ENCODE measurements at places on chromosomes 4 and X. TPM values are rescaled to one million over a fixed set of nuclear protein-coding genes. Genes with fewer than 3 reads are reported as not detected.
A peak's percentile ranks its signal among the peaks of the same experiment; 100 is the strongest.

EPGN gene
- total RNA-seq, result not detected

KCND1 gene
- not detected for total RNA-seq

TACC3 gene
- total RNA-seq, result 35.4 TPM

MAGEA8 gene
- total RNA-seq, result not detected

DCAF4L1 gene
- total RNA-seq, result not detected

TAF7L gene
- not detected for total RNA-seq

TSPAN7 gene
- 21.4 TPM for total RNA-seq

GRID2 gene
- total RNA-seq, result not detected

GLUD2 gene
- total RNA-seq, result 8.0 TPM

KLHL13 gene
- 1.6 TPM for total RNA-seq

GPR50 gene
- total RNA-seq, result not detected

GRCh38 chrX:121558886-121559285 is 511.5 kb downstream of the GLUD2 start:
- DNase-seq, result no peak

DNA sequence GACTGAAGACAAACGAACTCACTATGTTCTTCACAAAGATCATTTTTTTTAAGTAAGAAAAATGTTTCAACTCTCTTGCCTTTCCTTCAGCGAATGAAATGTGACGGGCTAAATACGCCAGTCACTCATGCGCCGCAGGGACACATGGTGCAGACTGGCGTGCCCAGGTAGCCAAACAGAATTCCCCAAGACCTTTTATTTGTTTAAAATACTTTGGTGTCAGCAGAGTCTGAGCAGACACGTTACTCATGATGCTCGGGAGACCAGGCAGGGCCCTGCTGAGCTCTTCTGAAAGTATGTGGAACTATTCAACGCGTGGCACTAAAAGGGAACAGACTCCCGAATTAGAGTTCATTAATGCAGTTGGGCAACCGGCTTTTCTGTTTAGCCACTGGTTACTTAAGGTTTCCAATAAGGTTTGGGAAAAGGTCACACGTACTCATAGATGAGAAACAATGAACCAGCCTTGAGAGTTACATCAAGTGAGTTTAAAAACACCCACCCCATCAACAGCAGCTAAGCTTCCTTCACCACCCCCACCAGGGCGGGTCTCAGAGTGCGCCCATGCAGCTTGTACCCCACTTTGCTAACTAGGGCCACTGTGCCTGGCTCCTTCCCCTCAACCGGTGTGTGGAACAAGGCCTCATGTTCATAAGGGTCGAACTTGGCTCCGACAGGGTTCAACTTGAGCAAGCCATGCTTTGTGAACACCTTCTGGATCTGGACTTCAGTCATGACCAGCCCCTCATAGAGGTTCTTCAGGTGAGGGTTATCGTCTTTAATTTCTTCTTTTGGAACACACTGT is 7.3 kb downstream of the GRPEL1 start:
- DNase-seq, result no peak

GRCh38 chrX:40098264-40099054 is 701 bp upstream of the BCOR start:
- DNase-seq, result no peak

- no peak for DNase-seq
Measured at GRCh38 chr4:8272472-8273428, 3.2 kb downstream of the HTRA3 start.

DNA sequence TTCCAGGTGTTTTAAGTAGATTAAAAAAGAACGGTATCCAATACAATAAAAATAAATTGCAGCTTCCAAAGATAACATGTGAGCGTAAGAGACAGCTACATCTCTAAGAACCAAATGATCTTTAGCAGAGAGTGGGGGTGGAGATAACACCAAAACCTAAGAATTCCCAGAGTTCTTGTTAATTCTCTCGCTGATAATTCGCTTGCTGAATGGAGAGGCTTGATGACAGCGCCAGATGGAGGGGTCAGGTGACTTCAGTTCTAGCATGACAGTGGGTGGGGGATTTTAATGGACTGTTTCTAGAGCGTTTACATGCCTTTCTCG is 2.3 kb downstream of the CLCN4 start:
- no peak for DNase-seq

DNA sequence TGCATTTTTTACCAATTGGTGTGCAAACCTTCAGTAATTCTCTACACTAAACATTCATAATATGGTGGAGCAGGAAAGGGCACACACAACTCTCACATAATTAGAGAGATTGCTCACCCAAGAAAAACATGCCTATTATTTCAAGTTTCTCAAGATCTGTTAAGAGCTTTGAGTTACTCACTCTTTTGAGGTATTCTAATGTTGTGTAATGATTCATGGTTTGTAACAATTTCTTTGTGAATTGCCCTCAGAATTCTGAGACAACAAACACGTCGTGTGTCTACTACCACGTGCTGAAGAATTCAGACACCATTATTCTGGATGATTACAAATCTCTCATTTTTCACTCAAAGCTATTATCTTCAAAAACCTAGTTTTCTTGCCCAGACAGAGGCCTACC is 82.8 kb downstream of the PDGFC start:
- DNase-seq, result no peak

GRCh38 chrX:81708487-81708886 is 506.6 kb downstream of the SH3BGRL start:
- DNase-seq, result no peak

GRCh38 chrX:133185938-133186337 is 32.2 kb downstream of the TFDP3 start:
- DNase-seq, result peak; percentile 24

DNA sequence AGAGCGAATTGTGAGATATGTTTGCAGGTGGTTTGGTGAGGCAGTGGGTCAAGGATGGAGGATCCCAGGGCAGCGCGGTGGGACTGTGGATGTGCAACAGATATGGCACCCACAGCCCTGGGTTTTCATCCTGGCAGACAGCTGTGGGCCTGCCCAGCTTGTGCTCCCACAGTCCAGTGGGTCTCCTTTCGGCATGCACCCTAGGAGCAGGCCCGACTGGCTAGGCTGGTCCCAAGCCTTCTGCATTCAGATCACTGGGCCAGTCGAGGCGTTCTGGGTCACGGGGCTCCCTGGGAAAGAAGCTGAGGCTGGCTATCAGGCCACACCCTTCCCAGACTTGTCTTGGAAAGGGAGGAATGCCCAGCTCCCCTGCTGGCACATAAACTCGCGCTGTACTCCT is 2289.6 kb downstream of the ARAP2 start:
- no peak for DNase-seq

GRCh38 chrX:84258708-84259107 is 70.7 kb upstream of the RPS6KA6 start:
- DNase-seq, result no peak

DNA sequence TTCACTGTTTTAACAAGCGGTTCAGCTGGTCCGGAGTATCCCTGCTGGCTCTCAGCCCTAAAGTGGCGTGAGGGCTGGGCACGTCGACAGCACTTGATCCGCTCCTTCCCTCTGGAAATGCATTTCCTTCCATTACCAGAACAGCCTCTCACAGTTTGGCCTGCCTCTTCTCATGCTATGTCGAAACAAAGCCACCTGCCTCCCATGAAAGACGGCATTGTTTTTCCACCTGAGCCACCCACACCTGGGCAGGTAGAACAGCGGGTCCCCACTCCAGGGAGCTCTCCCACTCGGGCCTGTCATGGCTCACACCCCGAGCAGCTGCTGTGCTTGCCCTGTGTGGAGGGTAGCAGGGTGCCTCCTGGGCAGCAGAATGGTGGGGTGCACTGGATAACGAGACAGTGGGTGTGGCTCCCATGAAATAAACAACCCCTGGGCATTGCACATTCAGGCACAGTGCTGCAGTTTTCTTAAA is 86.2 kb downstream of the FHDC1 start:
- DNase-seq, result no peak

DNA sequence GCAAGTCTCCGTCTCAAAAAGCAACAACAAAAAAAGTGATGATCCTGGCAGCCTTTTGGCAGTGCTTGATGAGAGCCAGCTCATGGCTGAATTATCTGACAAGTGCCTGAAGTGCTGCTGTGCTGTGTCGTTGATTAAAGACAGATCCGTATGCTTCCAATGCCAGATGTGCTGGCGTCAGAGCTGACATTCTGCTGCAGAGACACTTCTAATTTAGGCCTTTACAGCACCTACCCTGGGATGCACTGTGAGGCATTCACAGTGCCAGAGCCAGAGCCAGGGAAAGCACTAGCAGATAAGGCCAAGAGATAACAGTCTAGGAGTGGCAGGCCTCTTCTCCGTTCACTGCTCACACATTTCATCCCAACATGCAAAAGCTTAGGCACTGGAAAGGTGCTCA is 995.5 kb downstream of the RAB28 start:
- no peak for DNase-seq

DNA sequence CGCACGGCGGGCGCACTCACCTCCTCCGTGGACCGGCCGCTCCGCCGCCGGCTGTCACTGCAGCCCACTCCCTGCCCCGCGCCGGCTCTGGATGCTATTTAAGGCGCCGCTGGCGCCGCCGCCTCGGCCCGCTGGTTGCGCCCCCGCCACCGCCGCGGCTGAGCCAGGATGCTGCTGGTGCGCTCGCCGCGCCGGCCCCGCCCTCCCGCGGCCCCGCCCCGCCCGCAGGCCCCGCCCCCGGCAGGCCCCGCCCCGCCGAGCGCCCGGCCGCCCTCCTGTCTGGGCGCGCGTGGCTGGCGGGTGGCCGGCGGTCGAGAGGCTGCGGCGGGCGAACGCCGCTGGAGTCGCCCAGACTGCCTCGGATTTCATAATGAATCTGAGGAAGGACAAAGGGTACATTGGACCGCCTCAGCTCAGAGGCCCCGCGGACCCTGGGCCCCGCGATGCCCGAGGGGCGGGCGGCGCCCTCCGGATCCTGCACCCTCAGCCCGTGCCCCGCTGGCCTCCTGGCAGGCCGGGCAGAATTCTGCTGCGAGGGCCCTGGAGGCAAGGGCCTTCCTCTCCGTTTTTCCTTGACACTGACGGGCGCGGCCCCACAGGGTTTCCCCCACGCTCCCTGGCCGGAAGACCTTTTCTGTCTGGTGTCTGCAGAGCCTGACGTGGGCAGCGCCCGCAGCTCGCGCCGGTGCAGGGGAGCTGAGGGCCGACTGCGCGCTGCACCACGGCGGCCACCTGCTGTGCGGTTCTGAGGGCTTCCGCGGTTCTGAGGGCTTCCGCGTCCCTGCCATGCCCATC is at the start of gene ACSL1:
Gene ACSL1 (minus strand): TSS at position 73 of the 795 bp plus-strand sequence. CDS start 22,454 bp downstream, outside the sequence.
- DNase-seq, result peak; percentile 39

GRCh38 chr4:58940167-58940566 is 1830.0 kb upstream of the IGFBP7 start:
- no peak for DNase-seq

DNA sequence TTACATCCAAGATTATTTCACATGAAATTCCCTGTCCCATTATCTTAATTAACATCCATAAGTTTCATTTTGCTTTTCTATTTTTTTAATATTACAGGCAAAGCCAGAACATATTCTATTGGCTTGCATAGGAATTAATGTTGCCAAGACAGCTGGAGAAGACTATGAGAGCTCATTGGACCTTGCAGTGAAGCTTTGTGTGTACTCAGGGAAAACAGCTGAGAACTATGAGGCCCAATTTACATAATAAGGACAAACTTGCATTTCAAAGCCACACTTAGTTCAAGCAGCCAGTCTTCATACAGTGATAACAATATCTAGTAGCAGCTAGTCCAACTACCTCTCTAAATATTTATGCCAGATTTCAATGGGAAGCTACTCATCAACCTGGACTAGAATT is 134.4 kb downstream of the DDX53 start:
- DNase-seq, result no peak

All from HepG2 (cell line).